ENCODE measurements at places on chromosomes 2 and 18.
A peak's percentile ranks its signal among the peaks of the same experiment; 100 is the strongest.

GRCh38 chr18:46566111-46566510 is 90.9 kb downstream of the LOXHD1 start:
- no peak for DNase-seq

DNA sequence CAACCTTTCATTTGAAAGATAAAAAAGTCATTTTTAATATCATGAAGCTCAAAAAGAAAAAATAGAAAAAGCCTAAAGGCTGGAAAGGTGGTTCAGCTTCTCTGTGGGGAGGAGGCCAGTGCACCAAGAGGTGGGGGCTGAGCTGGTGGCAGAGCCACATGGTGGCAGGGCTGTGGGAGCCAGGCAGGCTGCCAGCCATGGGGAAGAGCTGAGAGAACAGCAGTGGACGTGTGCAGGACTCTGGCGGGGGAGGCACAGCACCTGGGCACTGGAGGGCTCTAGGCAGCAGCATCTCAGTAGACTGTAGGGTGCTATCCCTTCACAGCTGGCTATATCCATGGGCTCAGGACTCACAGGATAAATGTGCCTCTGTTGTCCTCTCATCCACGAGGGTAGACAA is 47.8 kb downstream of the STK25 start:
- no peak for DNase-seq

GRCh38 chr2:56465491-56465890 is 281.7 kb downstream of the CCDC85A start:
- no peak for DNase-seq

DNA sequence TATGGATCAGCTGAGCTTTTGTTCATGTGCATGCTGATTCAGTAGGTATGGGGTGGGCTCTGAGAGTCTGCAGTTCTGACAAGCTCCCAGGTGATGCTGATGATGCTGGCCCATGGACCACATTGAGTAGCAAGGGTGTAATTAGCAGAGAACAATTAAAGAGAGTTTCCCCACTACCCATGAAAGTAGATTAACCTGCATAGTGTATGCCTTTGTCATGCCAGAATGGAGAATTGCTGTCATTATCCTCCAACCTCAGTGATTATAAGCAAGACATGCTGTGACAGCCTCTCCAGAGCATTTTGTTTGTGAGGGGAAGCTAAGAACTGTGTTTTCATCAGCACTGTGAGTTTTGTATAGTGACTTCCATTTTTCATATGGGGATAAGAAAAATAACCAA is 59.5 kb upstream of the LYPD1 start:
- no peak for DNase-seq

- no peak for DNase-seq
These were observed 130.9 kb upstream of the RND3 start for GRCh38 chr2:150618245-150618895.

- DNase-seq, result no peak
These were observed 55.0 kb downstream of the ANKRD44 start for GRCh38 chr2:197255543-197255942.

DNA sequence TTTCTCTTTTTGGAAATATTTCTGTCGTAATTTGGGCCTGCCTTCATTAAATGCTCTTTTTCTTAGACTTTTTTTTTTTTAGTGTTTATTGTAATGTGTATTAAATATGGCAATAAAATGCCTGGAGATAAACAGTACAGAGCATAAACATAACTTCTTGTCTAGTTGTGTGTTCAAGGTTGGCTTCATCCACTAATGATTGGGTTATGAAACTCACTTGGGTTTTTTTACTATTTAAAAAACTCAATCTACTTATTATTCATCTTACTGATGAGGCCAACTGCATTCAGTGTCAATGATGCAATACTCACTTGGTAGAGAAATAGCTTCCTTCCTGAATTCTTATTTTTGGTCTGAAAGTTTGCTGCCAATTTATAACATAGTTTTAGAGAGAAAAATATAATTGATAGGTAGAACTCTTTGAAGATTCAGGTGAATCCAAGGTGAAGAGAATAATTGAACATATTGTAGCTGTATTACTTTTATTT is 144.2 kb upstream of the NABP1 start:
- DNase-seq, result no peak

- DNase-seq, result no peak
These were observed 422.7 kb upstream of the CDH20 start for GRCh38 chr18:60910534-60910933.

- DNase-seq, result no peak
These were observed 626 bp downstream of the CAPN10 start for GRCh38 chr2:240586919-240587800.

- no peak for DNase-seq
These were observed 216.9 kb downstream of the BCL11A start for GRCh38 chr2:60336442-60337141.

- DNase-seq, result no peak
These were observed 85.3 kb downstream of the TRAPPC8 start for GRCh38 chr18:31857526-31858106.

- no peak for DNase-seq
These were observed 23.7 kb downstream of the TMEM127 start for GRCh38 chr2:96241900-96242611.

- DNase-seq, result no peak
These were observed 2.9 kb upstream of the CRIM1 start for GRCh38 chr2:36352701-36353100.

DNA sequence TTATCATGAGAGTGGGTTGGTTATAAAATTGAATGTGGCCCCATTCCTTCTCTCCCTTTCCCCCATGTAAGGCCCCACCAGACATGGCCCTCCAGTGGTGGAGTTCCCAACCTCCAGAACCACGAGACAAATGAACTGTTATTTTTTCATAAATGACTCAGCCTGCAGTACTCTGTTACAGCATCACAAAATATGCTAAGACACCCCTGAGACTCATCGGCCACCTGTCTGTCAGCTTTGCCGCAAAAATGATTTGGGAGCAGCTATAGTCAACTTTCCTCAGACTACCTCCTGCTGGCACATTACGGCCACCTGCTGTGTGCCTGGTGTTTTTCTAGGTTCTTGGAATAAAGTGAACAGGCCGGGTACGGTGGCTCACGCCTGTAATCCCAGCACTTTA is 21.4 kb upstream of the C1QL2 start:
- DNase-seq, result no peak

GRCh38 chr2:205216092-205216491 is 466.2 kb upstream of the NRP2 start:
- no peak for DNase-seq

GRCh38 chr18:79485788-79486355 is 90.1 kb downstream of the NFATC1 start:
- no peak for DNase-seq

DNA sequence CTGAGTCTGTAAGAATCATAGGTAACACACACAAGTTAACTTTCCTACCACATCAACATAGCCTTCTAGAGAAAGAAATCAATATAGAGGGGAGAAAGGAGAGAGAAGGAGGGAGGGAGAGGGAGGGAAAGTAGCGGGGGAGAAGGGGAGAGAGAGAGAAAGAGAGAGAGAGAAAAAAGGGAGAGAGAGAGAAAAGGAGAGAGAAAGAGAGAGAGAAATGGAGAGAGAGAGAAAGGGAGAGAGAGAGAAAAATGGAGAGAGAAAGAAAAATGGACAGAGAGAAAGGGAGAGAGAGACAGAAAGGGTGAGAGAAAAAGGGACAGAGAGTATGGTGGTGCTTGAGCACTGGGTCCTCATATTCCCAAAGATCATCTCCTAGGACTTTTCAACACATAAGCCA is 591.7 kb downstream of the ZEB2 start:
- DNase-seq, result no peak

DNA sequence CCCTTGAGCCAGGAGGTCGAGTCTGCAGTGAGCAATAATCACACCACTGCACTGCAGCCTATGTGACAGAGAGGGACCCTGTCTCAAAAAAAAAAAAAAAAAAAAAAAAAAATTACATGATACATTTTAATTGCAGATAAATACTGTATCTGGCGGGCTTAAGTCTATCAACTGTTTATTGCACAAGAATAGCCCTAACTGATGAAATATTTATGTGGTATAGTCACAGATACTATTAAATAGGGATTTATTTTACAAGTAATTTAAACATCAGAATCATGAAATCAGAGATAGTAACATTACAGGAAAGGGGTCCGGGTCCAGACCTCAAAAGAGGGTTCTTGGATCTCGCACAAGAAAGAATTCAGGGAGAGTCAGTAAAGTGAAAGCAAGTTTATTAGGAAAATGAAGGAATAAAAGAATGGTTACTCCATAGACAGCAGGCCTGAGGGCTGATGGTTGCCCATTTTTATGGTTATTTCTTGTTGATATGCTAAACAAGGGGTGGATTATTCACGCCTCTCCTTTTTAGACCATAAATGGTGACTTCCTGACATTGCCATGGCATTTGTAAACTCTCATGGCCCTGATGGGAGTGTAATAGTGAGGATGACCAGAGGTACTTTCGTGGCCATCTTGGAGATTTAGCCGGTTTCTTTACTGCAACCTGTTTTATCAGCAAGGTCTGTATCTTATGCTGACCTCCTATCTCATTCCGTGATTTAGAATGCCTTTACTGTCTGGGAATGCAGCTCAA is 166.6 kb downstream of the PMAIP1 start:
- DNase-seq, result no peak

- no peak for DNase-seq
These were observed 510.6 kb downstream of the CPS1 start for GRCh38 chr2:211067029-211067428.

DNA sequence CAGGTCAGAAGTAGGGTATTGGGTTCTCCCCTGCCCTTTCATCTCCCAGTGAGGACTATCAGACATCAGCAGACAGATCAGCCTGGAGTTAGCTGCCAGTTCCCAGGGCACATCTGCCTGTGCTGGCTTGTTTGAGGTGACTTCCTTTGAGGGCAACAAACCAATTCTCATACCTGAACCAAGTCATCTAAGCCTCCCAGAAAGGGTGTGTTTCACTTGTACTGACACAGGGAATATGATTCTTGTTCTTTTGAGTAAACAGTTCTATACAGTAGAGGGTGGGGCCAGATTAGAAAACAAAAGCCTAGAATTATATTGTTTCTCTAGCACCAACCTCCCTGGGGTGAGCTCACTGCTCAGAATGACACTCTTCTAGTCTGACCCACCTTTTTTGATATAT is 591.9 kb downstream of the SLC4A3 start:
- no peak for DNase-seq

DNA sequence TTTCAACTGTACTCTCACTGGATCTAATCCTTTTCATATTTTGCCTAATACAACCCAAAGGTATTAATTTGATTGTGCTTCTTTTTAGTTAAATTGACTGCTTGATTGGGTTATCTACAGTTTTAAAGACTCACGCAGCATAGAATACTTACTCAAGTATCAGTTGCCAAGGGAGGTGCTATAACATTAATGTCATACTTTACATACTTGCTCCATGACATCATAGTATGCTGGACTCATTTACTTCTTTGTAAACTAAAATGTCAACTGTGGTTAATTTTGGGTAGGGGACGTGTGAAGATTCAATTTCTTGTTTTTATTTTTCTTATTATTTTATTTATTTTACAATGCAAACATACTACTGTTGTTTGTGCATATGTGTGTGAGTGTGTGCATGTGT is 716.2 kb upstream of the VRK2 start:
- DNase-seq, result no peak

GRCh38 chr2:230864605-230865306 is at the start of gene ITM2C:
Gene ITM2C, plus strand, starts transcription at chr2:230864942. Its CDS starts 84 bp downstream, at chr2:230865026.
- DNase-seq, result peak; percentile 83

DNA sequence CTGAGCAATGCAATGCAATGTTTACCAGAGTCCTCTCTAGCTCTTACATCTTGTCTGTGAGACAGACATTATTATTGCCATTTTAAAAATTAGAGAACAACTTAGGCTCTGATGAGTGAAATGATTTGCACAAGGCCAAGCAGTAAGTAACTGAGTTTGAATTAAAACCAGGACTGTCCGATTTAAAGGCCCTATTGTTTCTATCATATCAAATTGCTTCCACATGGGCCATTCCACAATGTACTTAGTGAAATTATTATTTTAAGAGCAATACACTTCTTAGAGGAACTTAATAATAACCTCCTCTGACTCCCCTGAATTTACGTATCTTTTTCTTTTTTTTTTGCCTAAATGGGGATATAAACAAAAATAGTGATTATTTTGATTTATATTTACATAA is 64.6 kb downstream of the PLCL1 start:
- no peak for DNase-seq

DNA sequence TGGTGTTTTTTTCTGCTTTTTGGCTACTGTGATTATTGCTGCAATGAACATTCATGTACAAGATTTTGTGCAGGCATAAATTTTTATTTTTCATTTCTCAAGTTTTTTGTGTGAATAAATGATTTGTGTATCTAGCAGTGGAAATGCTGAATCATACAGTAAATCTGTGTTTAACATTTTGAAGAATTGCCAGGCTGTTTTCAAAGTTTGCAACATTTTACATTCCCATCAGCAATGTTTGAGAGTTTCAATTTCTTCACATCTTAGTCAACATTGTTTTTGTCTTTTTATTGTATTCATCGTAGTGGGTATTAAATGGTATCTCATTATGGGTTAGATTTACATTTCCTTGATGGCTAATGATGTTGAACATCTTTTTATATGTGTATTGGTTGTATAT is 98.8 kb upstream of the RBMS1 start:
- DNase-seq, result no peak

DNA sequence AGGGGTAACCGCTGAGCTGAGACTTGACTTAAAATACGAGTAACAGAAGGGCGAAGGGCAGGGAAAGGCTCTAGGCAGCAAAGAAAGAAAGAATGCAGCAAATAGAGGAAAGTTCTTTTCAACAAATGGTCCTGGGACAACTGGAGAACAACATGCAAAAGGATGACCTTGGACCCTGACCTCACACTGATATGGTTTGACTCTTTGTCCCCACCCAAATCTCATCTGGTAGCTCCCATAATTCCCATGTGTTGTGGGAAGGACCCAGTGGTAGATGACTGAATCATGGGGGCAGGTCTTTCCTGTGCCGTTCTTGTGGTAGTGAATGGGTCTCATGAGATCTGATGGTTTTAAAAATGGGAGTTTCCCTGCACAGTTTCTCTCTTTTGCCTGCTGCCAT is 33.9 kb downstream of the ST3GAL5 start:
- no peak for DNase-seq

GRCh38 chr18:28657961-28658360 is 481.0 kb upstream of the CDH2 start:
- DNase-seq, result no peak

DNA sequence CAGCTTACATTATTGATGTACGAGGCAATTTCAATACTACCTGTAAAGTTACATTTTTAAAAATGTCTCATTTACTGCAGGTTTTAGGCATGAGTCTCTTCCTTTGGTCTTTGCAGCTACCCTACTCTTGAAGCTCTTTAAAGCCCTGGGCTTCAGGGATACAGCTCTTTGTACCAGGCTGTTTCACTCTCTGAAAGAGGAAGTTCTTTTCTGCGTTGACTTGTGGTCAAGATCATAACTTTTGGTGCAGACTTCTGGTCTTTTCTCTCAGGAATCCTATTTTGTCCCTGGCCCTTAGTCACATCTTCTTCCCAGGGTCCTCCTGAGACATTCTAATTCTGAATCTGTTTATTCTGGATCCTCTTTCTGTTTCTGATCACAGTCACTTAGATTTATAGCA is 16.6 kb upstream of the HRH4 start:
- DNase-seq, result no peak

GRCh38 chr2:218035463-218036100 is 32.8 kb upstream of the TNS1 start:
- DNase-seq, result no peak

GRCh38 chr2:145687442-145688134 is 1167.7 kb upstream of the ZEB2 start:
- no peak for DNase-seq

GRCh38 chr2:168738062-168738461 is 64.4 kb upstream of the NOSTRIN start:
- no peak for DNase-seq

All from 8988T (cell line).